ENCODE measurements at places on chromosomes 11 and 22.

GRCh38 chr11:47905358-47906059 is 57.4 kb upstream of the NUP160 start:
- 0 out of 2 replicates have a peak, but pooled peaks cover 3% of the 10 kb centered on the region for H3K4me1 ChIP-seq
- no peaks in the 10 kb centered on the region for H3K27me3 ChIP-seq
- H3K4me3 ChIP-seq = no peak overlapping the region
- no peaks in the 10 kb centered on the region for H3K36me3 ChIP-seq
- no peak overlapping the region for H3K27ac ChIP-seq

DNA sequence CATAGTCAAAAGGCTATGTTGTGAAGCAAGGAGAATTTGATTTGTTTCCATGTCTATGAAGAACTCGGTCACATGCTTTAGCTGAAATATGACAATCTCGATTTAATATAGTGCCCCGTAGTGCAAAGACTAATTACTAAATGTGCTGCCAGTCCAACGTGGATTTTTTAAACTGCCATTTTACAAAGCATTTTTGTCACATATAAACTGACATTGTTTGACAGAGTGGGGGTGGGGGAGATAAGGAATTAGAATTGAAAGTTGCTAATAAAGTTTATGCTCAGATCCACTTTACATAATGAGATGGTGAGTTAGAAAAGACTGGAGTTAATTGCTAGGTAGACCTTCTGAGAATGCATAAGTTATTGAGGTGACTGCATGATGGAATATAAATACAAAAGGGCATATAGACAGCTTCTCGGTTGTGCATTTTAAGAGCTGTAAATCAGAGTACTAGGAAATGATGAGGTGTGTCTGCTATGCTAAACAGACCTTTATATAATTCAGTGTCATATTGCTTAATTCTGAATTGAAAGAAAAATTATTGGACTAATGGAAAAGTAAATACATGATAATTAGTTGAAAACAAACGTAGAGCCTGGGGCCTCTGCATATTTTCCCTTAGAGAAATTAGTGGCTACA is 158.9 kb upstream of the MTNR1B start:
- H3K4me3 ChIP-seq = no peak overlapping the region
- no peak overlapping the region for H3K27ac ChIP-seq
- H3K27me3 ChIP-seq = no peaks in the 10 kb centered on the region
- no peak for DNase-seq
- H3K36me3 ChIP-seq = no peaks in the 10 kb centered on the region

DNA sequence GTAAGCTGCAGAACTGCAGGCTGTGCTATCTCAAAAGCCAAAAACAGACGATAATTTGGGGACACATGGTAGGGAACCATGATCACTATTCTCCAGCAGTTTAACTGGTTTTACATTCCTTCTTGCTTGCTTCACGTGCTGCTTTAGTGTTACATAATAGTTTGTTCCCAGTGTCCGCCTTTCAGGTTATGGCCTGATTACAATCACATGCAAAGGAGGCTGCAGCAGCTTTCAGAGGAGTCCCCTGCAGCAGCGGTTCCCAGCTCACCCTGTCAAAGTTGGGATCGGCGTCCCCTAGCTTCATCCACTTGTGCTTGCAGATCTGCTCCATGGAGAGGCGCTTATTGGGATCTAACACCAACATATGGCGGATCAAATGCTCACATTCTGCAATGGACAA is 39.2 kb upstream of the APOA1 start:
- no peak overlapping the region for H3K27ac ChIP-seq
- H3K27me3 ChIP-seq = no peaks in the 10 kb centered on the region
- no peaks in the 10 kb centered on the region for H3K36me3 ChIP-seq
- no peak overlapping the region for H3K4me3 ChIP-seq
- H3K4me1 ChIP-seq = no peaks in the 10 kb centered on the region
- DNase-seq = no peak

DNA sequence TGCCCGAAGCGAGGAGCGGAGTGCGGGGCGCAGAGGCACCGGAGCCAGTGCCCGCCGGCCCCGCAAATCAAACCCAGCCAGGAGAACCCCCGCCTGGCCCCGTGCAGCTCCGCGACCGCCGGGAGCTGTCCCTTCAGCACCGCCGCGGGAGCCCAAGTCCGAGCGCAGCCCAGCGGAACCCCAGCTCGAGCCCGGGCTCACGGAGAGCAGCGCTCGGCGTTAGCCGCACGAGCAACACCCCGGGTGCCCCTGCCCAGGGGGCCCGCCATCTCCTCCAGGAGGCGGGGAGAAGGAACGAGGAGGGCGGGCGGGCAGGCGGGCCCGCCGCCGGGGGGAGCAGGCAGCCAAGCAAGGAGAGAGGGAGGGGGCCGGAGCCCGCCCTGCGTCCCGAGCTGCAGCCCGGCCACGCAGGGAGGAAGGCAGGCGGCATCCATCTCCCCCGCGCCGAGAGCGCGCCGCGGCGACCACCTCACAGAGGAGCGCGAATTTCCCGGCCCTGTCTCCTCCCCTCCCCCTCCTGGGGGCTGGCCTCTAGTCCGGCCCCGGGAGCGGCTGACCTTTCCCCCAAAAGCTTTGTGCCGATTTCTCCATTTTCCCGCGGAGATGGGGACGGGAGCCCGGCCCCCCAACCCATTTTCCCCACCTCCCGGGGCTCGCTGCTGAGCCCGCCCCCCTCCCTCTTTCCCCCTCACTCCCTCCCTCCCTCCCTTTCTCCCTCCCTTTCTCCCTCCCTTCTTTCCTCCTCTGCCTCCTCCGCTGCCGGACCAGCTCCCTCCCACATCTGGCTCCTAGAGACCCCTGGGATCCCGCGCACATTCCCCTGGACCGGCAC is 621 bp downstream of the KCNC1 start:
- H3K4me1 ChIP-seq = 0 out of 2 replicates have a peak, but pooled peaks cover 2% of the 10 kb centered on the region
- peak overlapping the region; percentile 40 for H3K4me3 ChIP-seq
- no peaks in the 10 kb centered on the region for H3K27me3 ChIP-seq
- H3K36me3 ChIP-seq = no peaks in the 10 kb centered on the region
- DNase-seq = no peak

DNA sequence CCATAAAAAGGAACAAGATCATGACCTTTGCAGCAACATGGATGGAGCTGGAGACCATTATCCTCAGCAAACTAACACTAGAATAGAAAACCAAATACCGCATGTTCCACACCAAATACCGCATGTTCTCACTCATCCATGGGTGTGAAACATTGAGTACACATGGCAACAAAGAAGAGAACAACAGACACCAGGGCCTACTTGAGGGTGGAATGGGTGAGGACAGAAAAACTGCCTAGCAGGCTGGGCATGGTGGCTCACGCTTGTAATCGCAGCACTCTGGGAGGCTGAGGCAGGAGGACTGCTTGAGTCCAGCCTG is 12.3 kb downstream of the EHD1 start:
- H3K27me3 ChIP-seq = no peaks in the 10 kb centered on the region
- no peak for DNase-seq
- no peaks in the 10 kb centered on the region for H3K36me3 ChIP-seq
- H3K4me1 ChIP-seq = peaks cover 82% of the 10 kb centered on the region

DNA sequence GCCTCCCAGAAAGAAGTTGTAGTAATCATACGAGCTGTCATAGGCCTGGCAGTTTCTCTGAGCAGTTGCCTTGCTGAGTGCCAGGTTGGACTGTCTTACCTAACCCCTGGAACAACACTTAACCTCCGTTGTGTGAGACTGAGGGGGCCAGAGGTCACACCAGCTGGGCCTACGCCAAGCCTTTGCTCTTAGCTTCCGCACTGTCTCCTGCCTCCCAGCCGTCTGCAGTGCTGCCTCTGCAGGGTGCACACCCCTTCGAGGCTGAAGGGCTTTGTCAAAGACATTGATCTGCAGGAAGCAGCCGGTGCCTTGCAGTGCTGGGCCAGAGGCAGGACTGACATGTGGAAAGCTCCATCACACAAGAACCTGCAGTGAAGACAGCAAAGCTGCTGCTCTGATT is 16.7 kb downstream of the TAB1 start:
- no peak overlapping the region for H3K27ac ChIP-seq
- 0 out of 2 replicates have a peak, but pooled peaks cover 3% of the 10 kb centered on the region for H3K36me3 ChIP-seq
- H3K4me1 ChIP-seq = no peaks in the 10 kb centered on the region

- no peaks in the 10 kb centered on the region for H3K36me3 ChIP-seq
- no peak overlapping the region for H3K4me3 ChIP-seq
- peak overlapping the region; percentile 34 for H3K27ac ChIP-seq
- H3K27me3 ChIP-seq = no peaks in the 10 kb centered on the region
These were observed 1.6 kb downstream of the CBX7 start for GRCh38 chr22:39150848-39151215.

- H3K36me3 ChIP-seq = no peaks in the 10 kb centered on the region
- H3K4me3 ChIP-seq = no peak overlapping the region
- H3K27me3 ChIP-seq = peaks cover 7% of the 10 kb centered on the region
- H3K4me1 ChIP-seq = no peaks in the 10 kb centered on the region
- no peak for DNase-seq
- no peak overlapping the region for H3K27ac ChIP-seq
These were observed 408.7 kb downstream of the BRD1 start for GRCh38 chr22:49418943-49419342.

GRCh38 chr11:104694259-104695064 is 203.8 kb downstream of the CASP12 start:
- H3K4me3 ChIP-seq = no peak overlapping the region
- no peak overlapping the region for H3K27ac ChIP-seq
- DNase-seq = no peak

GRCh38 chr11:110862407-110862806 is 150.2 kb upstream of the ARHGAP20 start:
- H3K27me3 ChIP-seq = no peaks in the 10 kb centered on the region
- no peak overlapping the region for H3K27ac ChIP-seq
- no peak overlapping the region for H3K4me3 ChIP-seq
- no peaks in the 10 kb centered on the region for H3K36me3 ChIP-seq
- no peak for DNase-seq

DNA sequence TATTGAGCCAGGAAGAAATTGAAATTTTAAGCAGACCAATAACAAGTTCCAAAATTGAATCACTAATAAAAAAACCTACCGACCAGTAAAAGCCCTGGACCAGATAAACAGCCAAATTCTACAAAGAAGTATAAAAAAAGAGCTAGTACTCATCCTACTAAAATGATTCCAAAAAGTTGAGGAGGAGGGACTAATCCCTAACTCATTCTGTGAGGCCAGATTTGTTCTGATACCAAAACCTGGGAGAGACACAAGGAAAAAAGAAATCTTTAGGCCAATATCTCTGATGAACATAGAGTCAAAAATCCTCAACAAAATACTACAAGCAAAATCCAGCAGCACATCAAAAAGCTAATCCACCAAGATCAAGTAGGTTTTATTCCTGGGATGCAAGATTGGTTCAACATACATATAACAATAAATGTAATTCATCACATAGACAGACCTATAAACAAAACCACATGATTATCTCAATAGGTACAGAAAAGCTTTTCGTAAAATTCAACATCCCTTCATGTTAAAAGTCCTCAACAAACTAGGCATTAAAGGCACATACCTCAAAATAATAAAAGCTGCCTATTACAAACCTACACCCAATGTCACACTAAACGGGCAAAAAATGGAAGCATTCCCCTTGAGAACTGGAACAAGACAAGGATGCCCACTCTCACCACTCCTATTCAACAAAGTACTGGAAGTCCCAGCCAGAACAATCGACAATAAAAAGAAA is 13.1 kb downstream of the OR52A5 start:
- no peaks in the 10 kb centered on the region for H3K27me3 ChIP-seq
- DNase-seq = no peak
- H3K4me3 ChIP-seq = no peak overlapping the region
- no peaks in the 10 kb centered on the region for H3K36me3 ChIP-seq
- H3K27ac ChIP-seq = no peak overlapping the region

- DNase-seq = no peak
- H3K27me3 ChIP-seq = no peaks in the 10 kb centered on the region
- H3K4me3 ChIP-seq = no peak overlapping the region
- peaks cover 20% of the 10 kb centered on the region for H3K36me3 ChIP-seq
- H3K27ac ChIP-seq = no peak overlapping the region
- peaks cover 5% of the 10 kb centered on the region for H3K4me1 ChIP-seq
These were observed 18.0 kb downstream of the PPP2R1B start for GRCh38 chr11:111748035-111748804.

DNA sequence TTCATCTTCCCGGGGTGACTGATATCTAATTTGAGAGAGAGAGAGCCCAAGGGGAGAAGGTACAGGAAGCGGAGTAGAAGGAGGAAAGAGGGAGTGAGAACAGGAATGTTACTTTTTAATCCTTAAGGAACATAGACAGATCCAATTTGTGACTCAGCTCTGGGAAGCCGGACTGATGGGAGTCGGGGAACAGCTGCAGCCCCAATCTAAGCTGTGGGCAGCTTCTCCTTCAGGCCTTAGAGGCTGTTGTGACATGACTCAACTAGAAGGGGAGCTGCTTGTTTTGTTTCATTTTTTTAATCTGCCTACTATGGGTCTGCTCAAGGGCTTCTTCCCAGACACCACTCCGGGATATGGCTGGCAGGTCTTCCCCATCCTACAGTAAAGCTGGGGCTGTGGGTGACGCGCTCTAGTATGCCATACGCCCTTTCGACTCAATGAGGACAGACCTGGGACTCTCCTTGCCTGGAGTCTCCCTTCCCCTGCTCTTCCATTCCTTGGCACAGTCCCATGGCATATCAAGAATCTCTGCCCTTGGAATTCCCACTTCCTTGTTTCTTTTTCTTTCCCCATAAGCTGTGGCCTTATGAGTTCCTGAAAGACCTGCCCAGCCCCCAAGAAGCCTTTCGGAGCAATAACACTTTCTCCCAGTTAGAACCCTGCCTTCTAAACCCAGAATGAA is 103.3 kb upstream of the AKIP1 start:
- no peak for DNase-seq
- peak overlapping the region; percentile 60 for H3K4me3 ChIP-seq
- H3K27ac ChIP-seq = peak overlapping the region; percentile 51
- no peaks in the 10 kb centered on the region for H3K36me3 ChIP-seq
- no peaks in the 10 kb centered on the region for H3K27me3 ChIP-seq

- no peaks in the 10 kb centered on the region for H3K27me3 ChIP-seq
- no peak for DNase-seq
- H3K4me3 ChIP-seq = no peak overlapping the region
- H3K27ac ChIP-seq = peak overlapping the region; percentile 90
These were observed 16.0 kb downstream of the ADM start for GRCh38 chr11:10320736-10321465.

- no peak for DNase-seq
- H3K4me1 ChIP-seq = no peaks in the 10 kb centered on the region
- H3K27ac ChIP-seq = no peak overlapping the region
- no peaks in the 10 kb centered on the region for H3K27me3 ChIP-seq
- H3K36me3 ChIP-seq = no peaks in the 10 kb centered on the region
These were observed 95.7 kb downstream of the NAV2 start for GRCh38 chr11:19808076-19808911.

- peak; percentile 47 for DNase-seq
- H3K27ac ChIP-seq = peak overlapping the region; percentile 54
- H3K36me3 ChIP-seq = no peaks in the 10 kb centered on the region
- H3K27me3 ChIP-seq = no peaks in the 10 kb centered on the region
- H3K4me3 ChIP-seq = peak overlapping the region; percentile 55
These were observed 30.2 kb upstream of the APOBEC3A start for GRCh38 chr22:38927033-38927781.

All from Panc1 (cell line).